ENCODE measurements at places on chromosomes 3 and 15.

DNA sequence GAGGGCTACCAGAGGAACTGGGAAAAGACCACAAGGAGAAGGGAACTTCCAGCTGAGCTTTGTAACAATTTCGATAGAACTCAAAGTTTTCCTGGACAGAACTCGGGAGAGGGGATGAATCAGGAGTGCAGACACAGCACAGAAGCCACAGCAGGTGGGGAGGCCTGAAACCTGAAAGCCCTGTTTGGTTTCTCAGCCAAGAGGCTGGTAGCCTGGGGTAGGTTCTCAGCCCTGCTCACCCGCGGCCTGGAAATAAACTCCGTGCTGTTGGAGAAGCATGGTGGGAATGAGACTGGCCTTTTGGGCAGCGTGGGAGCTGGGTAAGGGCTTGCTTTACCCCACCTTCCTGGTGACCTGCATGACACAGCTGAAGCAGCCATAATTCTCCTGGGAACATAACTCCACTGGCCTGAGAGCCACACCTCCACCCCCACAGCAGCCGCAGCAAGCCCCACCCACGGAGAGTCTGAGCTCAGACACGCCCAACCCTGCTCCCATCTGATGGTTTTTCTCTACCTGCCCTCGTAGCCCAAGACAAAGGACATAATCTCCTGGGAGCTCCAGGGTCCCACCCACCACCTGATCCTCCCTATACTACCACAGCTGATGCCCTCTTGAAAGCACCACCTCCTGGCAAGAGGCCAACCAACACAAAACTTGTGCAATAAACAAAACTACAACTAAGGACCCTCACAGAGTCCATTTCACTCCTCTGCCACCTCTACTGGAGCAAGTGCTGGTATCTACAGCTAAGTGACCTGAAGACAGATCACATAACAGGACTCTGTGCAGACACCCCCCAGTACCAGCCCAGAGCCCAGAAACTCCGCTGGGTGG, 52.5 kb upstream of the CHRM5 start:
- no peak for DNase-seq

GRCh38 chr15:93683651-93684050, 547.7 kb upstream of the MCTP2 start:
- no peak for DNase-seq

- no peak for DNase-seq
Observed at GRCh38 chr15:63495780-63496488, 8.5 kb upstream of the USP3 start.

DNA sequence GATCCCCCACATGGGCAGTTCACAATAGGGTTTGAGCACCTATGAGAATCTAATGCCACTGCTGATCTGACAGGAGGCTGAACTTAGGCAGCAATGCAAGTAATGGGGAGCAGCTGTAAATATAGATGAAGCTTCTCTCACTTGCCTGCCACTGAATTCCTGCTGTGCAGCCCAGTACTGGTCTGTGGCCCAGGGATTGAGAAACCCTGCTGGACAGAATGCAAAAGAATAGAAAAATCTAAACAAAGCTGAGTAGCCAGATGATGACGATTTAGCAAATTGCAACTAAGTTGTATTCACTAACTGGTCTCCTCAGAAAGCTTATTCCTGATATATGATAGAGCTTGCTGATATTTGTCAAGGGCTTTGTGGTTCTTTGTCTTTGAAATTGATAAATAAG, 34.3 kb upstream of the APH1B start:
- DNase-seq = no peak

GRCh38 chr3:25432176-25432720, 4.2 kb downstream of the RARB start:
- no peak for DNase-seq

DNA sequence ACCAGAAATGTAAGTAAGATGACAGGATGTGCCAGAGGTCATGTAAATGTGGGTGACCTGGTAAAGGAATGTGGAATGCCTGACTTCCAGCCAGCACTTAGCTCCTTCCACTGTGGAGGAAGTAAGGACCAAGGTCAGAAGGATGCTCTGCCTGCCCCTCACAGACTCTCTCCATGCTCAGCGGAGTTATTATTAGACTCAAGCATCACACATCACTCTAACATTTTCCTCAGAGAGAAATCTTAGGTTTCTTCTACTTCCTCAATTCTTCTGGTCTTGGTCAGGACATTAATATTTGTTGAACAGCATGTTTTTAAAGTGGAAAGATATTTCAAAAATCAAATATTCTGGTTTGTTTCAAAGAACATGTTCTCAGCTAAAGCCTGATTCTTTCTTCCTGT, 231.4 kb upstream of the WNT5A start:
- no peak for DNase-seq

DNA sequence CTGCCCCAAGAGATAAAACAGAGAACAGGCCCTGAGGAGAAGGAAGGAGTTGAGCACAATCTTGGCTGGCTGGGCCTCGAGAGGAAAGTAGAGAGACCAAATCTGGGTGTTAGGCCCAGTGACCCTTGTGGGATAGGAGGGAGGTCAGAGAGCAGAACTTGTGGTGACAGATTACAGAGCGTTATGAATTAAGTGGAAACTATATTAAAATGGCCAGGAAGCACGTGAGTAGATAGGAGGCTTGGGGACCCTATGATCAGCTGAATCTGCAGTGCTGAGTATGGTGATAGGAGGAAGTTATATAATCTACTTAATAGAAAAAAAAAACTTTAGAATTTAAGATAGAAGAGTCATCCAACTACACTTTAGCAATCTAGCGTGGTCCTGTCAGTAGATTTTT, 30.0 kb downstream of the ST6GAL1 start:
- no peak for DNase-seq

DNA sequence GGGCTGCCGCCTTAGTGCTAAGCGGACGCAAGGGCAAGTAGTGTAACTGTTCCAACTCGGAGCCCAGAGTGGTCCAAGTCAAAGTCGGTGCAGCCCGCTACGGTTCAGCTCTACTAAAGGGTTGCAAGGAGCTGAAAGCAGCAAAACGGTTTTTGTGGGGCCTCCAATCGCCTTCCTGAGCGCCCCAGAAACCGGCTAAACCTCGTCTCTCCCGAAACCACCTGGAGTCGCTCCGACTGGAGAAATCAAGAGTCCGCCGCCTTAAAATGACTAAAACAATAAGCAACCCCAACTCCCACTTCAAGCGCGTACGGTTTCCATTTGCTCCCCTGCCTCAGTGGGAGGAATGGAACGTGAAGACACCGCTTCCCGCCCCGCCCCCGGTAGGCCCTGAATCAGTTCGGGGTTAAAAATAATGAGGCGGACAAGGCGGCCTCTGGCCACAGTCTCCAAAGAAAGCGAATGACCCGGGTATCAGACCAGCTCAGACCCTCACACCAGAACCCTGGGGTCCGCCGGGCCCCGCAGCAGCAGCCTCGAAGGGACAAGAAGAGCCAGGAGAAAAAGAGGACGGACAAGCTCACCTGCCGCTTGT, 401 bp downstream of the SEC11A start:
- no peak for DNase-seq

GRCh38 chr15:92471288-92471687, 77.6 kb downstream of the ST8SIA2 start:
- no peak for DNase-seq

GRCh38 chr3:159829539-159830227, 159.0 kb upstream of the IL12A start:
- no peak for DNase-seq

DNA sequence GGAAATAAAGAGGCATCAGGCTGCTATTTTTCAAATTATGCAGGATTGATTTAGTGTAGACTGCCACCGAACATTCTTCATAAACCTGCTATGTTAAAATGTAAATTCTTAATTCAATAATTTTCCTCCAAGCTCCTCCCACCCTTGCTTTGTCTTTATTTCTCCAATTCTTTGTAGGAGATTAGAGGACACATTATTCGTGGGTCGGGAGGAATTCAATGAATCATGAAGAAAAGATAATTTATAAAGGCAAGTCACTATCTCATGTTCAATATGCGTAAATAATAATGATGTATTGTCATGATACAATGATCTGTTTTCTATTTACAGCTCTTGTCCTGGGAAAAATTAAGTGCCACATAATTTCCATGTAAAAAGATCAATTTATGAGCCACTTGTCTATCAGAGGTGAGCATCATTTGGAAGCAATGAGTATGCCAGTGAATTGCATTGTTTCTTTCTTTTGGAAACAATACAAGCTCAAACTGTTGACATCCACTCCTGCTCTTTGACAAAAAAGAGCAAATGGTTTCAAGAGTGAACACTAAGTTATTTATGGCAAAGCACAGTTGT, 148.0 kb upstream of the MITF start:
- DNase-seq = no peak

GRCh38 chr3:89246326-89246725, 138.9 kb downstream of the EPHA3 start:
- DNase-seq = no peak

DNA sequence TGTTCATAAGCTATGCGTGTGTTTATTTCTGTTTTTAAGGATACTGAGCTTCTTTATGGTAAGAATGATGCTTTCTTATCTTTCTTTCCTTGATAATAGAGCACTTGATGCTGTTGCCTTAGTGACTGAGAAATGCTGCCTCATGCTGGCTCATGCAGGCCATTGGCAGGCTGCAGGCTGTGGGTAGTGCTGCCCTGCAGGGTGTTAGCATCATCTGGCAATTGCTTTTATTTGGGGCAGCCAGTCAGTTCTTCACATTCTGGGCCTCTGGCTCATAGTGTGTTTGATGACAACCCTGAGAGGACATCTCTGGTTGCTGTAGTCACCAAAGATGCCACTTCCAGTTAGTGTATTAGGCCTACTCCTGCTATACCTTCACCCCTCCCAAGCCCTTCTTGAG, 66.2 kb upstream of the ONECUT1 start:
- no peak for DNase-seq

DNA sequence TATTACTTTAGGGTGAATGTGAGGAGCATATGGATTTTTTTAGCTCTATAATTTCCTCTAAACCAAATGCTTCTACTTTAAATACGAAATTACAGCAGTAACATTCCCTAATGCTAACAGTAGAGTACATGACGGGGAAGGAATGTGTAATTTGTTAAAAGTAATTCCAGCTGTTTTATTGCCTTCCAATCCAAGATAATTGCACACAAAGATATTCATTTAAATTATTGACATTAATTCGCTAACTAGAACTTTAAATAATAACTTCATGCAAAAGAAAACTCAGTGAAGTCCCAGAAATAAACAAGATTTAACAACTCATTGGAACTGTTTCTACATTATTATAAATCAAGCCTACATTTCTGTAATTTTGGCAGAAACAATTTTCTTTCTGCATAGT, 261.4 kb upstream of the CFAP20DC start:
- DNase-seq = no peak

DNA sequence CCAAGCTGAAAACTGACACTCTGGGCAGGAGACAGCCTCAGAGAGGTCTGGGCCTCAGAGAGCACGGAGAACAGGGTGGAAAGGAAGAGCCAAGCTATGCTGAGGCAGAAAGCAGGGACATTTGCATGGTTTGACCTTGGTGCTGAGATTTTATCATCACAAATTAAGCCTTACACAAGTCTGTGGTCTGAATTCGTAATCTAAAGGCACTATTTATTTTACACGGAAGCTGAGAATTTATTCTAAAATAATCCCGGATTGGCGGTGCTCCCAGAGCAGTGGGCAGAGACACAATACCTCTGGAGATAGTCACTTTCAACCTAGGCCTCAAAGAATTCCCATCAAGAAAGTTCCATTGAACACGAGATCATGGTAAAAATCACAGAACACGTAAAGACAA, 47.5 kb downstream of the CFAP92 start:
- DNase-seq = no peak

GRCh38 chr3:161674402-161674801, 177.8 kb downstream of the OTOL1 start:
- no peak for DNase-seq

GRCh38 chr15:81183439-81183775, 13.3 kb upstream of the IL16 start:
- DNase-seq = no peak

DNA sequence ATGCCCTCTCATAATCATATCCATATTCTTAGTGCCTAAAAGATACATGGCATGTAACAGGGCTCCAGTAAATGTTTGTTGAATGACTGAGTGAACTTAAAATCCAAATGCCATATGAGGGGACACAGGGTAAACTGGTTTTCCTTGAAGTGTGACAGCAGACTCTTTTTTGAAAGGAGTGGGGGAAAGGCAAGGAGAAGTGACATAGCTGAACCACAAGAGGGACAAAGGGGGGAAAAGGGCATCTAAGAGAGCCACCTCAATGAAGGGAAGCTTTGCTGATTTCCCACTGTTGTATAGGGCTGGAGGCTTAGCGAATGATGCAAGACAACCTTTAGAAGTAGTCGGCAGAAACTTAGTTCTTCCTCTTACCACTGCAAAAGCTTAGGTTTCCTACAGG, 9.1 kb downstream of the TRIM42 start:
- DNase-seq = no peak

DNA sequence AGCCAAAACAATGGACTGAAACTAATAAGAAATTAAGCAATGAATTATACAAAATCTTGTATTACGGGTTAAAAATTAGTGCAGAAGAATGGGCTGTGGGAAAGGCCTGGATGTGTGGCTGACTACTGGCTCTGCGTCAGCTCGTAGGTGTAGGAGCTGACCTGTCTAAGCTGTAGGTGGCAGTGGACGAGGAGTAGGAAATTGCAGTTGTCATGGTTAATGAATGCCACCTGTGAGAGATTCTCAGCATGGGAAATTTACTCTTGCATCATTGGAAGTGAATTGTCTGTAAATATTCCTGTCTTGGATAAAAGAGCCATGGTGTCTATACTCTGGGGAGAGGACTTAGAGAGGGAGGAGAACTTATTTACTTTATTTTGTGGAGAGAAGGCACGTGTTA, 23.4 kb downstream of the CHRNA7 start:
- DNase-seq = no peak

- DNase-seq = no peak
Observed at GRCh38 chr3:192259661-192260060, 467.7 kb downstream of the FGF12 start.

DNA sequence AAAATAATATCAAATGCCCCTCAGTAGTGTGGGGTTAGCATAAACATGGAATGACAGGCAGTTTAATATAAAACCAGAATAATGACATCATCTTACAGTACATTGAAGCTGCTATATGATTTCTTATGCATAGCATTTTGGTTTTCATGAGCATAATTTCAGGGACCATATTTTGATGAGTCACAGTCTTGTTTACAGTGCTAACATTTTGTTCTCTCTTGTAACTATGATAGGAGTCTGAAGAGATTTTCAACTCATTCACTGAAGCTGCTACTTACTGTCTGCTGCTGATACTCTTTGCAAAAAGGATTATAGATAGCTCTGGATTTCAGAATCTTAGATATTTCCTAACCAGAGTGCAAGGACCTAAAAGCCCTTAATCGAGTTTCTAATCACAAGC, 92.6 kb upstream of the CCDC54 start:
- DNase-seq = no peak

- DNase-seq = no peak
Observed at GRCh38 chr3:62084558-62084957, 288.8 kb downstream of the FEZF2 start.

Data from stimulated activated CD8-positive, alpha-beta memory T cell treated with anti-CD3 and anti-CD28 coated beads, Interleukin-7, amount 100 ng/mL, for 1 hour (primary cell).